ENCODE measurements at places on chromosomes 4 and X.

DNA sequence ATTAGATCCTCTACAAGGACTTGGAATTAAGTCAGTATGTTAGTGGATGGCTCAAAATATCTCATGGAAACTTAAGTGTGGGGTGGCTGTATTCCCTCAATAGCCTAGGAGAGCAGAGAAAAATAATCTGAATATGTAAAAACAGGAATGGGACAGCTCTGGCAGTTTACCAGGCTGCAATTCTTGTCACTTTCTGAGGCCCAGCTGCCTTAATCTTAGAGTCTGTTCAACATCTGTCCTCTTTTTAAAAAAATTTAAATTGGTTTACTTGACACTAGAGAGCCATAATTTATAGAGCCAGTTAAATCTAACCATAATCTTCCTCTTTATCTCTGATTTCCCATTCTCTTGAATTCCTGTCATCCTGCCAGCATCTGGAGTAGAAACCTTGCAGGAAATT is 109.2 kb upstream of the CXCL13 start:
- no peak for DNase-seq

DNA sequence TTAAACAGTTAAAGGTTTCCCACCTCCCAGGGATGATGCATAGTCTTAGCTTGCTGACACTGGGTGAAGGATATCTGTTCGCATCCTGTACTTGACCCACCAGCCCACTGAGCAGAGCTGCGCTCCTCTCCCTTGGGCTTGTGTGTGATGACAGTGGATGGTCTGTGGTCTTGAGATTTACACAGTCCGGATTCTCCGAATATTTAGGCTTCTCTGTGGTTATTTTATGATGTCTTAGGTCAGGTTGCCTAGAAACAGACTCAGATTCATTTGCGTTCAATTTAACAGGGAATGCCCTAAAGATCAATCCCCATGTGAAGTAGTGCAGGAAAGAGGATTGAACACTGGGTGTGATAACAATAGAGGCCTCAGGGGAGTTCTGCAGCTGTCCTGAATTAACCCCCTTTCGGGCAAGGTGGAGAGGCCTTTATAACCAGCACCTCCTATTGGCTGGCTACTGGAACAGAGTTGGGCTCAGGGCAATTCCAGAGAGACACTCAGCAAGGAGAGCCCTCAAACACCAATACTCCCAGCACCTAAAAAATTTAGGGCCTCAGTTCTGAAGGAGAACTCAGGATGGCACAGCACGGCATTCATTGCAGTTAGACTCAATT is 653.2 kb upstream of the GALNT7 start:
- DNase-seq, result no peak

DNA sequence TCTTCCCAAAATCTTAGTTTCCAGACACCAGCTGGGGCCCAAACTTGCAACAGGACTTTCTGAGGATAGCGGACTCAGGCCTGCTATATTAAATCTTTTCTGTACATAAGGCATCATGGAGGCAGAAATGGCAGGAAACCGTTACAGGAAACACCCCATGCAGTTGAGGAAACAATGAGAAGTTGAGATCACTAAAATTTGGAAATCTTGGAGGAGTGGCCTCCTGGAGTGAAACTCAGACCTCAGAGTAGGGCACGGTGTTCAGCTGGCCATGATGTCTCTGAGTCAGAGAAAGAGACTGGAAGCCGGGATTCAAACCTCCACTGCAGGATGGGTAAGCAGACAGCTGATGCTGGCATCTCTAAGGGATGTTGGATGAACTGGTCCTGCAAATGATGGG is 372.6 kb upstream of the CTSO start:
- DNase-seq, result no peak

GRCh38 chr4:177182166-177182565 is 127.5 kb upstream of the NEIL3 start:
- DNase-seq, result no peak

DNA sequence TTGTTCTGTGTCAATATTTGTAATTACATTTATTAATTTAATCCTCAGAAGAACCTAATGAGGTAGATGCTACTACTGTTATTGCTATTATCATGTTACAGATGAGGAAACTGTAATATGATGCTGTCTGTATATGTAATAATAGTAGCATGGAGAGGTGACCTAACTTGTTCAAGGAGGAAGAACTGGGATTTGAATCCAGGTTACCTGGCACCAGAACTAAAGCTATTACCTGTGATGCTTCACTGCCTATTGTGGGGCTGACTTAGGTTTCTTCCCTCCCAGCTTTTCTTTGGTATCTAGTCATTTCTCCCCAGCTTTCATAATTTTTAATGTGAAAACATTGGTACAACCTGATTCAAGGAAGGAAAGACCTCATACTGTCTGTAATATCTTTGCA is 43.6 kb downstream of the RAPGEF2 start:
- no peak for DNase-seq

- DNase-seq, result no peak
Measured at GRCh38 chrX:72576141-72576894, 3.7 kb upstream of the HDAC8 start.

DNA sequence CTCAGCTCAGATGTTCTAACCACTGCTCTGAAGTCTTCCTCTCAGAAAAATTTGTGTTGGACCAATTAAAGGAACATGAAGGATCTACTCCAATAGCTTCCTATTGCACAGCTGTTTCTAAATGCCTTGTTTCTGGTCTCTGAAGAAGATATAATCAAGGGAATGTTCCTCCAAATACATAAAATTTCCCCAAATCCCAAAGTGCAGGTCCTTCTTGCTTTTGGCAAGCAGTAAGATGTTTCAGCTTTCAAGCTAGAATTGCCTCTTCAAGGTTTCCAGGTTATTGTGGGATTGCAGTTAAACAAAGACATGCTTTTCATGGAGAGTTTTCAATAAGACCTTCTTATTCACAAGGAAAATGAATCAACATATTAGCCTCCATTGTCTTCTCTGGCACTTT is 574.5 kb upstream of the SLIT2 start:
- DNase-seq, result no peak

DNA sequence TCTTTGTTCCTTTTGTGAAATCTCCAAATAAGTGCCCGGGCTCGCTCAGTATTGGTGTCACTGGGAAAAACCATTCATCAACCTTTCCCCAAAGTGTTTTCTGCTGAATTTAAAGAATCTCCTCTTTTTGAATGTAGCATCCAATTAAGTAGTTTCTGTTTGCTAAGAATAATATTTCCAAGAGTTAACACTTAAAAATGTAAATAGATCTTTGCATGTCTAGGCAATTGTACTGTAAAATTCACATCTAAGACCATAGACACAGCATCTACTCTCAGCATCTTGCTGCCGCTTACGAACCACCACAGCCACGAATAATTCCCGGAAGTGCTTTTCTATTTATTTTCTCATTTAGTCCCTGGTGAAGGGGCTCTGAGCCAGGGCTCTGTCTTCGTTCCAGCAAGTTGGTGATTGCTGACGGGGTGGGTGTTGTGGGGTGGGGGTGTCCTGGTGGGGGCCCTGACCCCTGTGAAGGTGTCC is 1.4 kb downstream of the NSG1 start:
- no peak for DNase-seq

- no peak for DNase-seq
Measured at GRCh38 chrX:5775846-5776430, 452.7 kb downstream of the NLGN4X start.

DNA sequence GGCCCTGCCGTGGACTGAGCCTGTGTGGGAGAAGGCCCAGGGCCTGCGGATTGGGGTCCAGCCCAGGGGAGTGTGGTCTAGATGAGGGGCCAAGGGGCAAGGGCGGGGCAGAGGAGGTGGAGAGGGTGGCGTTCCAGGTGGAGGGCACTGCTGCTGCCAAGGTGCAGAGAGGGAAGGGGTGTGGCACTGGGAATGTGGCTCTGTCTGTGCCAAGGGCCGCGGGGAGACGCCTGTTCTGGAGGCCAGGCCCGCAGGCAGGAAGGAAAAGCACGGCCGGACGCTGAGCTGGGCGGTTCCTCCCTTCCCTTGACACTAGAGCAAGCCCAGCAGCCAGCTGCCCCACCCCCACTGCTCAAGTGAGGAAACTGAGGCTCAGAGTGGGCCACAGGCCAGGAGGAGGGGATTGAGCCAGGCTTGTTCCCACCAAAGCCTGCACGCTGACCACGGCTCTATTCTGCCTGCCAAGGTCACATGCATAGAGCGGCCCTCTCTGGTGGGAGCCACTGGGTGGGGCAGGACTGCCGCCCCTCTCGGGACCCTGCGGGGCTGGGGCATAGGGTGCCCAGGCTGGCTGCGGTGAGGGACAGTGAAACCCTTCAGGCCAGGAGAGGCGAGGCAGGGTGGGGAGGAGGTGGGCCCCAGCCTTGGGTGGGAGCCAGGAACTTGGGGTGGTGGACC is 13.0 kb downstream of the SH3BP2 start:
- no peak for DNase-seq

DNA sequence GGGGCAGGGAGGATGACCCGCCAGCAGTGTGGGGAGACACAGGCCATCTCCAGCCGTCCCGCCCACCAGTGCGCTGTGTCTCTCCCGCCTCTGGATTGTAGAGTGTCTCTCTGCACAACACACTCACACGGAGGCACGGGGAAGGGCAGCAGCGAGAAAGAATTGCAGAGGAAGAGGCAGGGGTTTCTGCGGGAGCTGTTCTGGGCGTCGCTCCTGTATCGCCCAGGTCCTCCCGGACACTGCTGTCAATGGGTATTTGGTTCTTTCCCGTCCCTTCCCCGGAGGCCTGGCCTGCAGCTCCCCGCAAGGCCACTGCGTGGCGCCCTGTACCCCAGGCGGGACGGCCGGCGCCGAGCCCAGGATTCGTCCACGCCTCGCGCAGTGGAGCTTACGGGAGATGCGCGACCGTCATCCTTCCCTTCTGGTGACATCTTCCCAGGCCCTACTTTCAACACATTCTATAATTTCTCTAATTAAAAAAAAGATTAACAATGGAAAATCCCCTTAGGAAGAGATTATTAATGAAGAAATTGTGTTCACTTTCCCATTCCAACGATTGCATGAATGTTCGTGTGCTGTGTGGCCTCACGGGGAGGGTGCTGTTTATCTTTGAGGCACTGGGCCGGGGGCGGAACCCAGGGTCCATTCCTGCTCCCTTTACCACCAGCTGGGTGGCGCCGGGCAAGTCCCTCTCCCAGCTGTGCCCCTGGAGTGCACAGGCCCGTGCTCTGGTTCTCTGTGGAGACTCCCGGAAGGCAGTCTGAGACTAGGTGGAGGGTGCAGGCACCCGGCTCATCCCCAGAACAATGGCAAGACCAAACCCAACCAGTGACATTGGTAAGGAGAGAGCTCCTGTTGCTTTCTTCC is 95.7 kb downstream of the CPZ start:
- DNase-seq, result no peak

- DNase-seq, result no peak
Measured at GRCh38 chrX:148381603-148382002, 118.8 kb upstream of the AFF2 start.

DNA sequence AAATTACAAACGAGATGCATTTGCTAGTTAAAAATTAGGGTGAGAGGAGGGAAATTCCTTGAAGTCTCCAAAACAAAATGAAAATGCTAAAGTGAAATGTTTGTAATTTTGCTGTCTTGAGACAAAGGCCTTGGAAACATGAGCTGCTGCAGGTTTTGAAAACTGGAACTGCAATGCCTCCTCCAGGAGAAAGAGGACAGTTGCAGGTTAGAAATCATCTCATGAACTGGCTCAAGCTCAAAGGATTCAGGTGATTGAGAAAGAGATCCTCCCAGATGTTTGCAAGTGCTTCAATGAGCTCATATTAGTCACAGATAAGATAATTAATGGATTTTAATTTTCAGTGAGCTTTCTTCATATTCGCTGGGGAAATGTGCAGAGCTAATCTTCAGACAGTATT is 32.4 kb downstream of the SMPX start:
- DNase-seq, result no peak

- no peak for DNase-seq
Measured at GRCh38 chr4:83556816-83557215, 20.9 kb downstream of the GPAT3 start.

DNA sequence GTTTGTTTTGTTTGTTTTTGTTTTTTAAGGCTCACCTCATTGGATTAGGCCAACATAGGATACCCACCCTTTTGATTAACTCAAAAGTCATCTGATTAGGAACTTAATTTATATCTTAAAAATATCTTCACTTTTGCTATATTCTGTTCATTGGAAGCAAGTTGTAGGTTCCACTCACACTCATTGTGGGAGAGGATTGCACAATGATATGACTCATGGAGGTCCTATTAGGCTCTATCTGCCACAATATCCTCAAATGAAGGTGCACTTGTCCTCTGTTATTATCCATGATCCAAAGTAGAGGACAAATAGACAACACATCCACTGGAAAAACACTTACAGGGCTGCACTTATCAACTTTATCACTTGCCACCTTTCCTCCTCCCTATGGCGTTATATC is 60.5 kb upstream of the ADAMTS3 start:
- DNase-seq, result no peak

GRCh38 chrX:10636851-10637250 is 16.5 kb upstream of the MID1 start:
- no peak for DNase-seq

- no peak for DNase-seq
Measured at GRCh38 chr4:151266497-151266896, 10.5 kb upstream of the PRSS48 start.

GRCh38 chr4:143341186-143341755 is 4.6 kb downstream of the GAB1 start:
- DNase-seq, result no peak

DNA sequence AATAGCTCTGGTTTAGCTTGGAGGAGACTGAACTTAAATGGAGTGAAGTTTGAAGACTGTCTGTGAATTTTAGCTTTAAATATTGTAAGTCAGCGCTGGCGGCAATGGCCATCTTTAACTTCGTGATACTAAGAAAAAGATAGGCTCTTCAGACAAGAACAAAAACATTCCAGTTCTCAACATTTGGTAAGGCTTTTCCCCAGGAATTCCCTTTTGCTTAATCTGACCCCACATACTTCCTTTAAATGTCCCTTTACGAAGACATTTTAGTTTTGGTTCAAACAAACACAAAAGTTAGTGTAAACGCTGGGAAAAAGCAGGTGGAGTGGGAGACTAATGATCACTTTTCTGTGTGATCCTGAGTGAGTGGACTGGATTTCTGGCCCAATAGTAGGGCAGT is 106.2 kb downstream of the MAML3 start:
- no peak for DNase-seq

DNA sequence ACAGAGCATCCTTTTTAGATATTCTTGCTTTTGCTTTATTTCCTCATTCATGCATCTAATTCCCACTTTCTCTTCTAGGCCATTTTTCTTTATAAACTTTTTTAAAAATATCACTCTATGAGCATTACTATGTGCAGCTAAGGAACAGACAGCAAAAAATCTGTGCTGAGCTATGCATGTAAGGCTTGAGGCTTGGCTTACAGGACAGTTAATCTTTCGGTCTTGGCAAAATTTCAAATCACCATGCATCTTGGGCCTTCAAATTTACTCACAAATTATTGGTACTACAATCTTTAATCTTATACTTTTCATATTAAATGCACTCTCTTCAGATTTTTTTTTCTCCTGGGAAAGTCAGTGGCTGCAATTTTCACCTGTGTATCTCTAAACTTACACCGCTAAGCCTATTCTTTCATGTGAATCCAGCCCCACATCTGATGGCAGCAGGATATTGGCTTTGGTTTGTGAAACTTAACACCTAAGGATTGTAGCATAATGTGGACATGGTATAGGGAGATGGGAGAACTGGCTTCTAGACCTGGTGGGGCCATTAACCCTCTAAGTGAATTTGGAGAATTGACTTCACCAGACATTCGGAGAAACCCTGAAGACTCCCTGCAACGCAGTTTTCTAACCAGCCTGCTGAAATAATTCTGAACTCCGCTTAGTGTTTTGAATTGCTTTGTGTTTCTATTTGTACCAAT is 278.3 kb downstream of the SPRY1 start:
- no peak for DNase-seq

Measured in Panc1 (cell line).